ENCODE measurements at places on chromosomes 7 and 10.

DNA sequence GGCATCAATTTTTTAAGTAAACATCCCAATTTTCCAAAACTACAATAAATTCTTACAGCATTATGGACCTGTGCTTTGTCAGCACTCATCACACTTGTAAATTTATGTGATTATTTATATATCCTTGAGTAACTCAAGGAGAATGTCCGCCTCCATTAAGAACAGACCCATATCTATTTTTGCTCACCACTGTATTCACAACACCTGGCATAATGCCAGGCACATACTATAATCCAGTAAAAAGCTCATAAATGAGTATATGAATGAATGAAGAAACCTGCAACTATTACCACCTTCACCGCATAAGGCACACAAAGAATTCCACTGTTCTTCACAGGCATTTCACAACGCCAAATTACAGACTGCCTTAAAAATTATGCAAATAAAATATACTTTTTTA lies 46.9 kb downstream of the MINDY3 start:
- no peak for DNase-seq

DNA sequence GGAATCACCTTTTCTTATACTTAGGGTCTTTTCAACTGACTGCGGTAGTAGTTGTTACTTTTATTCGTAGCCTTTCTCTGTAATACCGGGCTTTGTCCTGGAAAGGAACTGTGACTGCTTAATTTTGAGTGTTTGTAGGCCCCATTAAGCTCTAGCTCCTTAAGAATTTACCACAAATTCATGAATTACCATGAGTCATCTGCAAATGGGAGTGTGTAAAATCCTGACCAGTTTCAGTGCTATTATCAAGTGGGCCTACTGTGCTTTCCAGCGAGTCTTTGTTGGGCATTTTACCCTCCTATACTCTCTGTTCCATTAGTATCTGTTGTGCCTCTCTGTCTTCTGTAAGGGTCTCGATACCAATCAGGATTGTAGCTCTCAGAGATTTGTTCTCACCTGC lies 49.7 kb downstream of the ZMYND11 start:
- DNase-seq, result no peak

GRCh38 chr7:113880559-113880958 lies 38.2 kb downstream of the PPP1R3A start:
- no peak for DNase-seq

DNA sequence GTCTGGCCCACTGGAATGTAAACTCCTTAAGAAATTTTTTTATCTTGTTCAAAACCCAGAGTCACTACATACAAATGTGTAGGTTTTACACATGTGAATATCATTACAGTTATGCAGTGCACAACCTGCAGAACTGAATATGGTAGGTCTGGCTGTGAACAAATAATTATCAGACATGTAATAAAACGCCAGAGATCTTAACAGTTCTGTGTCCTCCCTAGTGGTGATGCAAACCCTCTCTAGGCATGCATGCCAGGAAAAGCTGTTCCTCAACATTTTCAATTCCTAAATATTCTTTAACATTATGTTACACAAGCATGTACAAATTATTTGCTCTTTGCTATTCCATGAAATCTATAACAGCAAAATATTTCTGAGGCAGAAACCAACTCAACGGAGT lies 124.6 kb downstream of the IMMP2L start:
- no peak for DNase-seq

DNA sequence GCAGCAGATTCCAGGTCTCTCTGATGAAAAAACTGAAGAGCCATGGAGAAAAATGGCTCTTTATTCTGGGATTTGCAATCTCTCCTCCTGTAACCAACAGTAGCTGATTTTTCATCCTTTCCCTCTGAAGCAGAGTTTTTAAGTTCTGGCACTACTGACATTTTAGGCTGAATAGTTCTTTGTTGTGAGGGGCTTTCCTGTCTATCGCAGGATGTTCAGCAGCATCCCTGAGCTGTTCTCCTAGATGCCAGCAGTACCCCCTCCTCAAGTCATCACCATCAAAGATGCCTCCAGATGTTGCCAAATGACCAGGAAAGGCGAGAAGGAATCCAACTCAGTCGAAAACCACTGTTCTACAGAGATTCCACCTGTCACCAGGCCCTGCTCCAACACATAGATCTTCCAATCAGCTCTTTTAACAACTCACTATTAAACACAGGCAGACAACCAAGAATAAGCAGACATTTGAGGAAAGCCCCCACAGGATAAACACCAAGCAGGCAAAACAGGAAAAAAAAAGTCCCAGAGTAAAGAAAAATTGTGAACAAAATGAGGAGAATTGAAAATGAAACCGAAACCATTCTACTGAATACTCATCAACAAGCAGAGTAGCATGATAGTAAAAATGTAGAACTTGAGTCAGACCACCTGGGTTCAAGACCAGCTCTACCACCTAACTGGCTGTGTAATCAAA lies 124.8 kb downstream of the MPP7 start:
- DNase-seq, result no peak

GRCh38 chr10:118500477-118501104 lies 94.9 kb downstream of the PRLHR start:
- no peak for DNase-seq

- no peak for DNase-seq
Observed at GRCh38 chr7:141512597-141512996, 38.6 kb upstream of the AGK start.

DNA sequence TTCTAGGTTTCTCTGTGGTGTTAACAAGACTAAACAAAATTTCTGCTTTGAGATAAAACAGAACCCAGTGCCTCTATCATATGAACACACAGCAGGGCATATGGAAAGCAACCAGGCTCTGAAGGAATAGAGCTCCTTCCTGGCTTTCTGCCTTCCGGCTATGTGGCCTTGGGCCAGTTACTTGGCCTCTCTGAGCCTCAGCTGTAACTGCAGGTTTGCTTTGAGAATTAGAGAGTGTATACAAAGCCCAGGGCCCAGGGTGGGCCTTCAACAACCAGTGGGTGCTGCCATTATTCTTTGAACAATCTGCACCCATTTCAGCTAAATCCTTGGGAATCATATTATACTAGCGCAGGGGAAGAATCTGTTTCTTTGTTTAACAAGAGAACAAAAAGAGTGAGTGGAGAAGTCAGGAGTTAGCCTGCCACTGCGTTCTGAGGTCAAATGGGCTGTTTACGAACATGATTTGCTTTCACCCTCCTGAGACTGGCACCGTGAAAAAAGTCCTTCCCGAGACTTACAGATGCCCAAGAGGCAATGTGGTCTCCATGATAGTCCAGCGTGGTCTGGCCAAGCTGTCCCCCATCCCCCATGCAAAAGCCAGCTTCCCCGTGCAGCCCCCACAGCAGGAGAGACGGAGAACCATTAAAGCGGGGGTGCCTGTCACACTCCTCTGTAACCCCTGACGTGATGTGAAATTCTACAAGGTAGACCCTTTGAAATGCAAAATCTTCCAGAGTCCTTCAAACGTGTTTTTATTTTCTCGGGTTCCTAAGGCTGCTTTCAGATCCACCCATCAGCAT lies 4.9 kb downstream of the FAM53B start:
- no peak for DNase-seq

- no peak for DNase-seq
Observed at GRCh38 chr10:34759837-34760215, 55.3 kb downstream of the PARD3 start.

GRCh38 chr7:100465299-100465698 lies 1.2 kb upstream of the SPACDR start:
- DNase-seq, result no peak

- DNase-seq, result no peak
Observed at GRCh38 chr10:66349726-66350125, 576.1 kb upstream of the LRRTM3 start.

DNA sequence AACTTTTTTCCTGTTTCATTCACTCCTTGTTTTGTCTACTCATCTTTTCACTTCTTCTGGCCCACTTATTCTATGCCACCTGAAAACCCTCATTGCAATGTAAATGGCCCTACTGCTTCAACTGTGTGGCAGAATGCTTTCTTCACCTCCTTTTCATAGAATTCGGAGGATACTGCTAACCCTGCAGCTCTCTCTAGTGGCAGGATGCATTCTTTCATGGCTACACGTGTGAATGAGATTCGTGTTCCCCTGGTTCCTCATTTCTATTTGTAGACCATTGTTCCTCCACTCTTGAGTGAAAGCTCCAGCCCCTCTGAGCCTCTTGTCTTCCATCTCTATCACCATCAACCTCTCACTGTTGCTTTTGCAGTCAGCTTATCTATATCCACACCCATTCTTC lies 20.9 kb upstream of the CYP26C1 start:
- DNase-seq, result no peak

DNA sequence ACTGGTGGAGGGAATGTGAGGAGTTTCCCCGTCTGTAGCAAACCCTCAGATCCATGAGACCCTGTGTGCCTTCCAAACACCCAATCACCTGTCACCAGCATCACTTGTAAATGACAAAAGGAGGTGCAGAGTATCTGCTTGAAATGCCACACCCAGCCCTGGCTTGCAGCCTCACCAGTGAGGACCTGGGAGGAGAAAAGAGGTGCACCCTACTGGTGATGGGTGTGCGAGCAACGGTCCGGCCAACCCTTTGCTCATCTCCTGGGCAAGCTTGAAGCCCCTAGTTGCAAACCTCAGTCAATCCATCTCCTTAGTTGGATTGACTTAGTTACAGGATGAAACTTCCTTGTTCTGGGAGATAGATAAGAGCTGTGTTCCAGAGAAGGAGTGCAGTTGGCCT lies 62.4 kb upstream of the WAPL start:
- DNase-seq, result no peak

DNA sequence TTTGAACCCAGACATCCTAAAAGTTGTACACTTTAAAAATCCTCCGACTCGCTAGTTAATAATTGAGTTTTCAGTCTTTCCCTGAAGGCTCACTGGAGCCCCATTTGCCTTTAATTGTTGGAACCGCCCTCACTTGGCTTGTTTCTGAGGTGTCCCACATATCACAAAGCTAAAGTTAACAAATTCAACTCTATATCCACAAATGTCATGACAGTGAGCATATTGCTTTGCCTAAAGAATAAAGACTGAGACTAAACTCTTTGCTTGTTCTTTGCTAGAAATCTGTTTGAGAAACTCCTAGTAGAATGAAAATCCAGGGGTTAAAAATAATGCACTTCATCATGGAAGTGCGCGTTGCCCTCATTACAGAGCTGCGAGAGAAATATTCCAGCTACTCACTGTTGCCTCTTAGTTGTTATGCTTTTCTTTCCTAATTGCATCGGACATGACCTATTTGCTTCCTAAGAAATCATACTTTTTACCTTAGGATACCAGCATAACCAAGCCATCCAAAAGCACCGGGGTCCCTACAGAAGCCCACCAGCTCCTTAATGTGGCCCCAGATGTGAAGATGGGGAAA lies 752 bp downstream of the THSD7A start:
- DNase-seq, result no peak

GRCh38 chr10:113753020-113753692 lies 1.7 kb downstream of the PLEKHS1 start:
- no peak for DNase-seq

- DNase-seq, result no peak
Observed at GRCh38 chr10:3471472-3471871, 298.9 kb upstream of the PITRM1 start.

GRCh38 chr10:78148961-78149612 lies 115.4 kb downstream of the RPS24 start:
- no peak for DNase-seq

DNA sequence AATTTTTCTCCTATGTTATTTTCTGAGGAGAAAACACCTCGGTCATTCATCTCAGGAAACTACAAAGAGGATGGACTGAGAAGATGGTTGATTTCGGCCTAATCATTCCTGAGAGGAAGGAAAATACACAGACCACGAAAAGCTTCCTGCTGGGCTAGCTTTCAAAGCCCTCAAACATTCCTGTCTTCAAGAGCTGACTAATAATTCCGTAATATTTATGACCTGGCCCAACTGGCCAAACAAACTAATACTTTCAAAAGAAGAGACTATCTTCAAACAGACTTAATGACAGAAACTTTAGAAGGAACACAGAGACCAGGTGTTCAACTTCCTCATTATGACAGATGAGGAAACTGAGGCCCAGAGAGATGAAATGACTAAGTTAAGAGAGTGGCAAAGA lies 215.1 kb upstream of the FRMD4A start:
- DNase-seq, result no peak

DNA sequence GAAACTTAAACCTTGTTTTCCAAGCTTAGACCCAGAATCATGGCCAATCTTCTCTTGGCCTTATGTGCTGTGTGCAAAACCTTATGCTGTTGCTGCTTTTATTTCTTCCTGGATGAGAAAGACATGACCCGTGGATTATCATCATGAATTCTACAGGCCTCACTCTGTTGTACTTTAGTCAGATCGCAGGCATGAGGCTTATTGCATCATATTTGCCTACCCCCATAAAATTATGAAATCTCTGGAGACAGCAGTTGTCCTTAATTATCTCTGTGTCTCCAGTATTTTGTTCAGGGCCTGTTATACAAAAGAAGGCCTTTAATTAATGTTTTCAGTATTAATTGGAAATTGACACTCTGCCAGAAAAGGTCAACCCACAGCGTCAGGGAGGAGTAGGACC lies 71.6 kb downstream of the PLCE1 start:
- no peak for DNase-seq

DNA sequence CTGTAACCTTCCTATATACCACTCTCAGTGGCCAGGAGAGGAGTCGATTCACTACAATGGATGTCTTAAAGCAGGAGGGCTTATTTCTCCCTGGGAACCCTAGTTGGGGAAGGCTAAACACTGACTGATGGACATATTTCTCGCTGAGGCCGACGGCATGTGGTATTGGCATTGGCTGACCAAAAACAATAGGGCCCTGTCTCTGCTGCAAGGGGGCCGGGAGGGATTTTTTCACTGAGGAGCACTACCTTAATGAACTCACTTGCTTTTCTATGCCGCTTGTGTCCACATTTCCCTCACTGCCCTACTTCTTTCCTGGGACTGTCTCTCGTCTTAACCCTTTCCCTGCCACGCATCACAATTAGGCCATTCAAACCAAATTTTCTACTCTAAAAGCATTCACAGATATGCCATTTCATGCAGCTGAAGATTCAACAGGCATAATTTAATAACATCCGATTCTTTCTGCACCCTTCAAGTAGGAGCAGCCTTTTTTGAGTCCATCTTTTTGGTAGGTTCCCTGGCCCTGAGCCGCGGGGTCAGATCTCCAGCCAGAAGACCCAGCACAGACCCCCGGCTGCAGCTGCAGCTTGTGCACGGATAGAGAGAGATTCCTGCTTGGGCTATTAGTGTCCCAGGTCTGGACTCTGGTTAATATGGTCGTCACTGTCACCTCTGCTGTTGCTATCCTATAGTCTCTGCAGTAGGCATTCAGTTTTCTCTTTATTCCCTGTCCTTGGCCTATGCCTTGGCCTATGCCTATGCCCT lies 118.7 kb downstream of the HIPK2 start:
- DNase-seq, result no peak

DNA sequence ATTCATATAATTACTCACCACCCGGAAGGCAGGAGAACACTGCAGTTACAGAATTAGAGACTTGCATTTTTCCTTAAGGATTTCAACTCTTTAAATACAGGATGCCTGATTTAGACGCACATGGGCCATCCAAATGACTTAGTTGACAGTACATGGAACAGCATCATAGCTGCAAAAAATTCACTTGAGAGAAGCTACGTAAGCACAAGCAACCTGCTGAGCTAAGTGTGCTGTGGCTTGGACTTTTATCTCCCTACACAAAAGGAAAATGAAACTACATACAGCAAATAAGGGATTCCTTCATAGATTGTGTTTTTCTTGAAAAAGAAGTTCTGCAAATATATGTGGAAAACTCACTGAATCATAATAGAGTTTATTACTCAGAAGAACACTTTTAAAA lies 152.6 kb downstream of the POU6F2 start:
- no peak for DNase-seq

- no peak for DNase-seq
Observed at GRCh38 chr10:92619368-92619767, 26.4 kb downstream of the KIF11 start.

GRCh38 chr7:93921186-93921585 lies 349 bp upstream of the GNG11 start:
- no peak for DNase-seq

All from stimulated activated CD8-positive, alpha-beta memory T cell treated with anti-CD3 and anti-CD28 coated beads, Interleukin-15, amount 100 ng/mL, for 4 hours (primary cell).